Hematopoietic multipotent progenitor cell treated with erythropoietin and hydrocortisone succinate and interleukin-3 and kit ligand, for 15 days (in vitro differentiated cells): ENCODE measurements at places on chromosomes 7 and 10.

- DNase-seq, result no peak
These were observed 105.2 kb upstream of the SH2B2 start for GRCh38 chr7:102181517-102181916.

GRCh38 chr10:103514244-103514643 lies 20.7 kb downstream of the NEURL1 start:
- no peak for DNase-seq

GRCh38 chr7:90411510-90411909 lies 8.2 kb downstream of the CLDN12 start:
- no peak for DNase-seq

- no peak for DNase-seq
These were observed 62.6 kb upstream of the MTPN start for GRCh38 chr7:136039577-136040345.
